ENCODE measurements at places on chromosomes 6 and 20.
A peak's percentile ranks its signal among the peaks of the same experiment; 100 is the strongest.

GRCh38 chr20:41889126-41889843 lies 271.1 kb upstream of the CHD6 start:
- H3K27me3 ChIP-seq = no peaks in the 10 kb centered on the region
- no peaks in the 10 kb centered on the region for H3K4me1 ChIP-seq
- H3K27ac ChIP-seq = no peak overlapping the region
- no peak for DNase-seq
- no peak overlapping the region for H3K4me3 ChIP-seq

DNA sequence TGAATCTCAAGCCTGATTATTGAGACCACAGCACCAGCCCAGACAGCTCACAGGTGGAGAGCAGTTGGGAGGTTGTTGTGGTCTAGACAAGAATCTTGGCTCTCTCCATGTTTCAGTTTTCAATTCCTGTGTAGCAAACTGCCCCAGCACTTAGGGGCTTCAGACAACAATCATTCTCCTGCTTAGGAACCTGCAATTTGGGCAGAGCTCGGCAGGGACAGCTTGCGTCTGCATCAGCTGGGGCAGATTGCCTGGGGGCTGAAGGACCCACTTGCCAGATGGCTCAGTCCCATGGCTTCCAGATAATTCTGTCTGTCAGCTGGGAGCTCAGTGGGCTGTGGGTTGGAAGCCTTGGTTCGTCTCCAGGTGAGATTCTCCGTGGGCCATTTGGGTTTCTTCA lies 6.9 kb downstream of the TGM6 start:
- H3K4me1 ChIP-seq = no peaks in the 10 kb centered on the region
- DNase-seq = no peak
- no peak overlapping the region for H3K27ac ChIP-seq
- H3K27me3 ChIP-seq = peaks cover 27% of the 10 kb centered on the region
- no peak overlapping the region for H3K4me3 ChIP-seq
- no peaks in the 10 kb centered on the region for H3K36me3 ChIP-seq

- peaks cover 32% of the 10 kb centered on the region for H3K27me3 ChIP-seq
- H3K4me3 ChIP-seq = no peak overlapping the region
- H3K4me1 ChIP-seq = peaks cover 2% of the 10 kb centered on the region
- no peak for DNase-seq
- no peak overlapping the region for H3K27ac ChIP-seq
Observed at GRCh38 chr6:50722829-50723554, 9.7 kb downstream of the TFAP2D start.

GRCh38 chr6:107703606-107704005 lies 120.5 kb downstream of the SCML4 start:
- no peak overlapping the region for H3K27ac ChIP-seq
- no peak for DNase-seq
- H3K4me1 ChIP-seq = no peaks in the 10 kb centered on the region
- no peaks in the 10 kb centered on the region for H3K36me3 ChIP-seq

GRCh38 chr6:135137826-135138225 lies 43.3 kb upstream of the MYB start:
- H3K4me3 ChIP-seq = no peak overlapping the region
- DNase-seq = no peak
- H3K27me3 ChIP-seq = no peaks in the 10 kb centered on the region

- H3K36me3 ChIP-seq = no peaks in the 10 kb centered on the region
- DNase-seq = peak; percentile 10
- H3K27me3 ChIP-seq = peaks cover 3% of the 10 kb centered on the region
Observed at GRCh38 chr20:58482416-58482815, 32.8 kb downstream of the APCDD1L start.

- no peak overlapping the region for H3K27ac ChIP-seq
- H3K36me3 ChIP-seq = no peaks in the 10 kb centered on the region
- no peak overlapping the region for H3K4me3 ChIP-seq
Observed at GRCh38 chr20:58945965-58946631, 35.0 kb upstream of the NELFCD start.

- H3K27ac ChIP-seq = no peak overlapping the region
- peaks cover 10% of the 10 kb centered on the region for H3K4me1 ChIP-seq
- peaks cover 3% of the 10 kb centered on the region for H3K36me3 ChIP-seq
- H3K4me3 ChIP-seq = no peak overlapping the region
Observed at GRCh38 chr20:884983-885952, 30.9 kb downstream of the ANGPT4 start.

DNA sequence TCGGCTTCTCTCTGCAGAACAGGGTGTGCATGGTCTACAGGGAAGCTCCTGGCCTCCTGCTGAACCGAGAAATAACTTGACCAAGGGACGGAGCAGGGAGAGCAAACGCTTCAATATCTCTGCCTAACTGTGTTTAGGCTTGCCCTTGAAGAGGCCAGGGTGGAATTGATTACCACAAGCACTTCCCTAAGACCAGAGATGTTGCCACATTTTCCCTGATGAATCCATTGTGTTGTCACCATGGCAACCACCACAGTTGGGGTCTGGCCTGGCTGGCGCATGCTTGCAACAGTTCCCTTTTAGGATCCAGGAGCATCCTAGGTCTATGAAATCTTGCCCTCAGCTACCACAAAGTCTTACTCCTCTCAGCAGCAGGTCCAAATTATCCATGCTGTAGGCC lies 213.5 kb upstream of the SULF2 start:
- H3K27ac ChIP-seq = no peak overlapping the region
- H3K4me3 ChIP-seq = no peak overlapping the region
- no peaks in the 10 kb centered on the region for H3K36me3 ChIP-seq
- H3K4me1 ChIP-seq = no peaks in the 10 kb centered on the region

GRCh38 chr6:40343877-40344565 lies 243.1 kb downstream of the LRFN2 start:
- peaks cover 25% of the 10 kb centered on the region for H3K27me3 ChIP-seq
- H3K4me3 ChIP-seq = no peak overlapping the region
- DNase-seq = no peak
- no peaks in the 10 kb centered on the region for H3K4me1 ChIP-seq

DNA sequence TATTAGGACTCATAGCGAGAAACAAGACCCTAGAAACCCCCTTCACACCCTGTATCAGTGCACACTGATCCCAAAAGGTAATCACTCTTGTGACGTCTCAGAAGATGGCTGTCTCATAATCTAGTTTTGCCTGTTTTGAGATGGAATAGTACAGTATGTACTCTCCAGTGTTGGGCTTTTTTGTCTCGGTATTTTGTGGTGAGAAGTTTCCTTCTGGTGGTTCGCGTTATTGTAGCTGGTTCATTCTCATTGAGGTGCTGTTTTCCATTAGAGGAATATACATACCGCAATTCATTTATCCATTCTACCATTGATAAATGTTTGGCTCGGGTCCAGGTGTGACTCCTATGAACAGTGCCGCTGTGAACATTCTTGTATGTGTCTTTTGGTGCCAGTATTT lies 27.9 kb upstream of the MAP3K4 start:
- H3K36me3 ChIP-seq = no peaks in the 10 kb centered on the region
- no peak overlapping the region for H3K4me3 ChIP-seq
- no peak overlapping the region for H3K27ac ChIP-seq
- DNase-seq = no peak
- H3K27me3 ChIP-seq = no peaks in the 10 kb centered on the region

- H3K27me3 ChIP-seq = no peaks in the 10 kb centered on the region
- H3K4me1 ChIP-seq = peaks cover 4% of the 10 kb centered on the region
- H3K4me3 ChIP-seq = no peak overlapping the region
- DNase-seq = peak; percentile 62
- no peak overlapping the region for H3K27ac ChIP-seq
Observed at GRCh38 chr6:20542927-20543602, 8.8 kb downstream of the CDKAL1 start.

DNA sequence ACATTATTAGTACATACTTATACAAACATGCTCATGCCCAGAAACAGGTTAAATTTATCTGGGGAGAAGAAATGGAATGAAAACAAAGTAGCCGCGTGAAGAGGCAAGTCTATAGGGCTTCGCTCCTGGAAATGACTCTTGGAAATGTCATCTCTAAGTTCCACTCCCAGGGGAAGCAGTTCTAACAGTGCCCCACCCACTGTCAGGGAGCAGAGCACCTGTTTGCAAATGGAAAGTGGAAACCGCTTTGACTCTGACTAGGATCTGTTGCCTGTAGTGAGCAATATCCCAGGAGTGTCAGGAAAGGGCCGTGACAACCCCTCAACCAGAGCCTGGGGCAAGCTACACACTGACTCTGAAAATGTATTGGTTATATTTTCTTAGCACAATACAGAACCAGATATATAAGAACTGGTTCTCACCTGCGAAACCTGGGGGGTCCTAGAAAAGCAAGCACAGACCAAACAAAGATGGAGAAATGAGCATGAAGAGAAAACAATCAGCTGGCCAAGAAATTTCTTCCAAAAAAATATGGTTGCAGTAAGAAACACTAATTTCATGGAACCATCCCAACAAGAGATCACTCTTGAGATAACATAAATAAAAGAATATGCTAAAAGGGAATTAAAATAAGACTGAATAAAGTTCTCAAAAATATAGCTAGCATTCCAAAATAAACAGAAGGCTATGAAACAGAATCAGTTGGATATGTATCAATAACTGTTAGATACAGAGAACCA lies 47.5 kb upstream of the CRISP1 start:
- no peaks in the 10 kb centered on the region for H3K4me1 ChIP-seq
- H3K36me3 ChIP-seq = no peaks in the 10 kb centered on the region
- H3K4me3 ChIP-seq = no peak overlapping the region
- no peak for DNase-seq

GRCh38 chr6:115216835-115217234 lies 843.9 kb downstream of the FRK start:
- no peaks in the 10 kb centered on the region for H3K4me1 ChIP-seq
- no peak for DNase-seq
- no peaks in the 10 kb centered on the region for H3K27me3 ChIP-seq
- H3K36me3 ChIP-seq = no peaks in the 10 kb centered on the region
- no peak overlapping the region for H3K27ac ChIP-seq

- no peak overlapping the region for H3K4me3 ChIP-seq
- DNase-seq = peak; percentile 19
- no peaks in the 10 kb centered on the region for H3K4me1 ChIP-seq
- H3K27ac ChIP-seq = no peak overlapping the region
- H3K27me3 ChIP-seq = no peaks in the 10 kb centered on the region
Observed at GRCh38 chr6:133730881-133731280, 158.0 kb upstream of the TCF21 start.

DNA sequence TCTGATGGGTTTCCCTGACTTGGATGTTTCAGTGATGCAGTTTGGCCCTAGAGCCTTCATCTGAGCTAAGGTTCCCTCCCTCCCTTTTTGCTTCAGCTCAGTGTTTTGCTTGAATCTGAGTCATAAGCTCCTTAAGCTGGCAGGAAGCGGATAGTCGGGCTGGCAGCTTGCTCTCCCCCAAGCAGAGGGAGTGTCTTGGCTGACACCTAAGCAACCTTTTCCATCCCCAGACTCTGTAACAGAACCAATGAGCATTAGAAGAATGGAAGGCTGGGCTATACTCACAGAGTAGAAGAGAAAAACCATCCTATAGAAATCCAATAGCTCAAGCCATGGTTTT lies 98.3 kb downstream of the HAO1 start:
- H3K4me1 ChIP-seq = peaks cover 3% of the 10 kb centered on the region
- H3K4me3 ChIP-seq = no peak overlapping the region
- H3K36me3 ChIP-seq = no peaks in the 10 kb centered on the region
- peak; percentile 78 for DNase-seq
- no peaks in the 10 kb centered on the region for H3K27me3 ChIP-seq
- no peak overlapping the region for H3K27ac ChIP-seq

DNA sequence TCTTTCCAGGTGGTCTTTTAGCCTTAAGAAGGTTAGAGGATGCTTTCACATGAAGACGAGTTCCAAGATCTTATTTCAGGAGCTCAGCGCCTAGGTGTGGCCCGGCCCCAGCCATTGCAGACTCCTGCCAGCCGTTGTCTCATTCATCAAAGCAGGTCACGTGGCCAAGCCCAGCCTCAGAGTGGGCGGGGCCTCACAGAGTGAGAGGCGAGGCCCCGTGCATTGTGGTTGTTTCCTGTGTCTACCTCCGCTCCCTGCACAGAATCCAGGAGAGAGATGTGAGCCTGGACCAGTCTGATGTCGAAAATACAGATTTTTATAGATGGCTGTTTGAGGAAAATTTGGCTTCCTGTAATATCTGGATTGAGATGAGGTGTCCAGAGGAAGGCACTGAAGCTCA lies 49.2 kb upstream of the CST5 start:
- H3K27ac ChIP-seq = no peak overlapping the region
- DNase-seq = no peak
- H3K4me3 ChIP-seq = no peak overlapping the region
- H3K4me1 ChIP-seq = peaks cover 2% of the 10 kb centered on the region
- no peaks in the 10 kb centered on the region for H3K27me3 ChIP-seq

- peaks cover 1% of the 10 kb centered on the region for H3K4me1 ChIP-seq
- H3K36me3 ChIP-seq = no peaks in the 10 kb centered on the region
- H3K4me3 ChIP-seq = peak overlapping the region; percentile 3
- no peak for DNase-seq
- no peaks in the 10 kb centered on the region for H3K27me3 ChIP-seq
Observed at GRCh38 chr6:90583836-90584481, 2.9 kb downstream of the MAP3K7 start.

DNA sequence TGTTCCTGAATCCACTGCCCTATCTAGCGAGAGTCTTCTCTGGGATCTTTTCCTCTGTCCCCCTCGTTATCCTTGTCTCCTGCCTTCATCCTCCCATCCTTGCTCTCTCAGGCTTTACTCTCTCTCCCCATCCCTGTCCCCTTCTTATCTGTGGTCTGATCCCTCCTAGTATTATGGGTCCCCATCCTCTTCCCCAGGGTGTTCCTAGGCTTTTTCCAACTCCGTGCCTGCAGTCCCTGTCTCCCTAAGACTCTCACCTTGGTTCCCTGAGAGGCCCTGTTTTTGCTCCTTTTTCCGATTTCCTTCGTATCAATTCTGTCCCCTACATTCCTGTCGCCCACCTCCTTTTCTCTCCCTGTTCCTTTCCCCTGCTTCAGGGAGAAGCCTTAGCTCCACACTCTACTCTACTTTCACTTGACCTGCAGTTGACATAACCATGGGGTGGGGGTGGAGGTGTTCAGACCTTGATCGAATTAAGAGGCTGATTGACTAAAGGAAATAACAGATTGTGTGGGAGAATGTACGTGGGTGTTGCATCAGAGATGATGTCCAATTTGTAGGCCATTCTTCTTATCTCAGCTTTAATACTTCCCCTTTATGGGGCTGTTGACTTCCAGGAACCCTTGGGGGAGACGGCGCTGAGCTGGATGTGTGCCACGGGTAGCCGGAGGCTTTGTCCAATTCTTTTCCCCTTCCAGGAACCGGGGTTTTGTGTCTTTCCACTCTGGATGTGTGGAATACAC lies 905 bp downstream of the PPARD start:
- peaks cover 6% of the 10 kb centered on the region for H3K4me1 ChIP-seq
- H3K27ac ChIP-seq = no peak overlapping the region
- H3K36me3 ChIP-seq = peaks cover 11% of the 10 kb centered on the region

Measured in mesenchymal stem cell (in vitro differentiated cells and primary cell).